ENCODE measurements at places on chromosomes 5 and 9.

GRCh38 chr5:66877843-66878242, 281.6 kb downstream of the MAST4 start:
- DNase-seq, result no peak

DNA sequence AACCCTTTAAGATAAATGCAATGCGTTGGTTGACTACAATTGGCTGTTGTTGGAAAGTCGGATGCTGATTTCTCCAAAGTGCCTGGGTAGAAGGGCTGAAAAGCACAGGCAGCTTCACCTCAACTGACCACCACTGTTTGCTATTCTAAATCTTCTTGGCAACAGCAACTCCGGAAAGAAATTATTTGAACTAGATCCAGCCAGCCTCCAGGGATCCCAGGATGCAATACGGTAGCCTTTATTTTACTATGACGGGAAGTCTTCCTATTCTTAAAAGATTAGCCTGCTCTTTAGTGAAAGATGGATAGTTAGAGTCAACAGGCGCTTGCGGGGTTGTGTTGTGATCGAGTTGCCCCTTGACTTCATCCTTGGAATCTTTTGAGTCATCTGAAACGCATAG, 78.6 kb upstream of the KLF9 start:
- DNase-seq, result no peak

GRCh38 chr9:9395539-9395938, 1217.3 kb downstream of the PTPRD start:
- no peak for DNase-seq

GRCh38 chr5:121350181-121350930, 501.3 kb upstream of the FTMT start:
- no peak for DNase-seq

- no peak for DNase-seq
Measured at GRCh38 chr5:172389578-172390112, 64.7 kb downstream of the SH3PXD2B start.

DNA sequence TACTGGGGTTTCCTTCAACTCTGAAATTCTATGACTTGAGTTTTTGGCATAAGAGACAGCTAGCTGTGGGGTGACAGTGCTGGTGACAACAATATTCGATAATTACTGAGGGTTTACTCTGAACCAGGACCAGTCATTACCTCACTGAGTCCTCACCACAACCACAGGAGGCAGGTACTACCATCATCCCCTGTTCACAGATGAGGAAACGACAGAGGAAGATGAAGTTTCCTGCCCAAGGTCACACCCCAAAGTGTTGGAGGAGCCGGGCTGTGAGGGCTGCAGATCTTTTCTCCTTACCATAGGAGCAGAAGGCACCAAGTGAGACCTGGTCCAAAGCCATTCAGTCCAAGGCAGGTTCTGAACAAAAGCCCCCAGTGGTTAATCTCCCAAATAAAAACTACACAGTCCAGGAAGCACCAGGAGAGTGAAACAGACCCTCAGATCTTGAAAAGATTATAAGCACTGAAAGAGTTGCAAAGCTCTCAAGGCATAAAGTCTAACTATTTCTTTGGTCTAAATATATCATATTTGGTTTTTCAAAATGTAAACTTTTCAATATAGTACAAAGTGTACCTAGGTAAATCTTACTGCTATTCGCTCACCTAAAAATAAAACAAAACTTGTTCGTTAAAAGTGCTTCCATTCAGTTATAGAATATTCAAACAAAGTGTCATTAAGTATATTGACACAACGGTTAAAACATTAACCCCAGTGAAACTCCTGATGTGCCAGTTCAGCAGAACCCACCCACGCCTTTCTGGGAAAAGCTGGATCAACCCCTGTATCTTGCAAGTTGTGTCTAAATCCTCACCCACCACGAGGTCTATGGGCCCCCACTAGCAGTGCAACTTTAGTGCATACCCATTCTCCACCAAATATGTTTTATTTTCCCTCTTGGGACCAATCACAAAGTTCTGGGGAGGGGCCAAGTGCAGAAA, 82.6 kb upstream of the EQTN start:
- DNase-seq, result no peak

- no peak for DNase-seq
Measured at GRCh38 chr5:66338828-66339227, 194.7 kb downstream of the SREK1 start.

All from OCI-LY7 (cell line).